Activated CD8-positive, alpha-beta memory T cell treated with anti-CD3 and anti-CD28 coated beads for 48 hours (primary cell): ENCODE measurements at places on chromosomes 4 and X.

DNA sequence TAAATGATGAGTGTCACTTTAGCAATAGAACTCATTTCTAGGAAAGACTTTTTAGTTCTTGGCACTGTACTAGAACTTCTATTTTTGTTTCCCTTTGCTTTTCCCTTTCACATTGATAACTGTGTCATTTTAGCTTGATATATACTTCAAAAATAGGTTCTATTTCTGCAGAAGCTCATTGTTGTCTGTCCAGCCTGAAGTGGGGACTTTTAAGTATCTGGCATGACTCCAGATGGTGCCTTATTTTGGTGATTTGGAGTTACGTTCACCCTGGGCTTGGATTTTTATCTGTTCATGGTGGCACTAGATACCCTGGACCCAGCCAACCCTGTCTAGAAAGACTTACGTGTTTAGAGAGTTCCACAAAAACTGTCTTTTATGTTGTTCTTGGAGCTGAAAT is 3.4 kb downstream of the ABHD18 start:
- no peak for DNase-seq

DNA sequence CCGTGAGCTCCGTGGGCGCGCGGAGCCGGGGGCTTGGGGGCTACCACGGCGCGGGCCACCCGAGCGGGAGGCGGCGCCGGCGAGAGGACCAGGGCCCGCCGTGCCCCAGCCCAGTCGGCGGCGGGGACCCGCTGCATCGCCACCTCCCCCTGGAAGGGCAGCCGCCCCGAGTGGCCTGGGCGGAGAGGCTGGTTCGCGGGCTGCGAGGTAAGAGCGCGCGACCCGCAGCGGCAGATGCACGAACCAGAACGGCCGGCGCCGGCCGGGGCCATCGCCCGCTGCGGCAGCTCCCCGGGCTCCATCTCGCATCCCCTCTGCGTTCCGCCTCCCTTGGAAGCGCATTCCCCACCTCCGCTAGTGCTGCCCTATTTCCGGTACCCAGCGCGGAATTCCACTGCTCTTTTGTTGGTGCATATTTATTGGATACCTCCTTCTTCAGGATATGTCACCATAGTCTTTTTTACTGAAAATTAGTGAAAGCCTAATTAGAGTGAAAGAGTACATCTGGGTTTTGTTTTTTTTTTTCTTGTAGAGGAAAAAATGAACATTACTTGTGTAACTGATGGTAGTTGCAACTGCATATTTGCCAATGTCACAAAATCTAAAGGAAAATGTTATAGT is 797 bp downstream of the PKD2 start:
- DNase-seq = no peak

GRCh38 chr4:41288254-41288653 is 31.5 kb downstream of the UCHL1 start:
- no peak for DNase-seq

DNA sequence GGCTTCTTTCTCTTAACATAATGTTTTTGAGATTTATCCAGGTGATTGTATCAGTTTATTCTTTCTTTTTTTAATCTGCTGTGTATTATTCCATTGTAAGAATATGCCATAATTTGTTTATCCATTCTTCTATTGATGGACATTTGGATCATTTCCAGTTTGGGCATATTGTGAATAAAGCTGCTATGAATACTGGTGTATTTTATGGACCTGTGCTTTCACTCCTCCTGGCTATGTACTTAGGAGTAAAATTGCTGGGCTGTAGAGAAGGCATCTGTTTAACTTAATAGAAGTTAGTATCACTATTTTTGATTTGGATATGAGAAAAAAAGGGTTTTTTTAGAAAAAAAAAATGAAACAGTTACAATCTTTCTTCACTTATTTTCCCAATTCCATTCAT is 50.0 kb upstream of the FAM9C start:
- no peak for DNase-seq

GRCh38 chr4:38930204-38930603 is 62.6 kb downstream of the FAM114A1 start:
- DNase-seq = no peak

DNA sequence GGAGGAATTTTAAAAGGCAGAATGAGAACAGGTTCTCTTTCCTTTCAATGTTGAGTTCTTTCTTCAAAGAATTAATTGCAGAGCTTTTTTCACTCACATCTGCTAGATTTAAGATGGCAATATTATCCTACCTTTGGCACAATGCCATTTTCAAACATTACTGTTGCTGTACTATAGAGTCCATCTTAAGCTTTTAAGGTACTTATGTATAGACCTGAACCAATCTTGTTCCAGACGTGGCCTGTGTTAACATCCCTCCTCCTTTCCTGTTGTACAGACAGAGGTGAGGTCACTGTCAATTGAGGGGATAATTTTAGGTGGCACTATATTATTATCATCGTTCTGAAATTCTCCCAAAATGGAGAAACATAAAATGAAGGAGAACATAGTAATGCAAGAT is 53.0 kb upstream of the MYOZ2 start:
- DNase-seq = no peak

- no peak for DNase-seq
Measured at GRCh38 chrX:119071381-119071780, 1.4 kb upstream of the CT47C1 start.

DNA sequence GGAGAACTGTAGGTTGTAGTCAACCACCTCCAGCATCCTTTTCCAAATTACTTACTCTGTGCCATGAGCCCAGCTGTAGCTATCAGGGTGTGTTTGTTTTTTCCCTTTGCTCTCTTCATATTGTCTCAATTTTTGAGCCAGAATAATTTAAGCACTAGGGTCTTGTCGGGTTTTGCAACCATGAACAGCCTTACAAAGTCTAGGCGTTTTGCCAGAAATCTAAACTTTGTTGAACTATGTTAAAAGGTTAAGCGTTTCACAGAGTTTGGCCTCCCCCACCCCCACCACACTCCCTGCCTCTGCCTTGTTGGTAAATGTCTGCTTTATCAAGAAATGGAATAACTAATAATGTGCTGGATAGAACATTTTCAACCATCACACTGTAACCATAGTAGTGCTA is 190.6 kb upstream of the TTC29 start:
- no peak for DNase-seq

DNA sequence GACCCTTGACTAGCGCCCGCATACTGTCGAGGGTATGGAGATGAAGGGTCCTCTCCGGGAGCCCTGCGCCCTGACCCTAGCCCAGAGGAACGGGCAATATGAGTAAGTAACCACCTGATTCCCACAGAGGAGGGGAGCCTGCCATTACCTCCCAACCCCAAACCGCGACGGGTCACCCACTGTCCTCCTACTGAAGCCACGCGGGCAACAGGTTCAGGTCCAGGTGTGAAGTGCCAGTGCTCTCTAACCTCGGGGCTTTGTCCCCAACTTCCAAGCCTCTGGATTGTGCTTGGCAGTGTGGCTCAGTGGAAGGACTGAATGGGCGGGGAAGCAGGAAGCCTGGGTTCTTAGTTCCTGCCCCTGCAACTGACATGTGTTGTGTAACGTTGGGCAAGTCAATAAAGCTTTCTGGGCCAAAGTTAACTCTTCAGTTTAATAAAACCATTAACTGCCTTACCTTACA is 694 bp downstream of the OCRL start:
- no peak for DNase-seq

- DNase-seq = no peak
Measured at GRCh38 chr4:115575851-115576250, 462.4 kb upstream of the NDST4 start.

GRCh38 chrX:141468940-141469339 is 115.6 kb downstream of the SPANXA1 start:
- DNase-seq = no peak

DNA sequence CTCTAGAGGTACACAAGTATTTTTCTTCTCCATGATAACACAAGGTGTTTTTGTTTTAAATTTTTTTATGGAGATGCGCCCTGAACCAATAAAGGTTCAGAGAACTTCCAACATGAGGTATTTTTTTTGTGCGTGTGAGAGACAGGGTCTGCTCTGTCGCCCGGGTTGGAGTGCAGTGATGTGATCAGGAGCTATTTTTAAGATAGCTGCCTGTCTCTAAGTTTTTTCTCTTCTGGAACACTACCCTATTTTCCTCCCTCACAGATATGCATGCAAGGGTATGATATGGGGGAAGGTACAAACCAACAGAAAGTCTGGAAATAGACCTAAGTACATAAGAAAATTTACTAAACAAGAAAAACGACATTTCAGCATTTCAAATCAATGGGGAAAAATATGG is 3.0 kb downstream of the GCNA start:
- DNase-seq = no peak

DNA sequence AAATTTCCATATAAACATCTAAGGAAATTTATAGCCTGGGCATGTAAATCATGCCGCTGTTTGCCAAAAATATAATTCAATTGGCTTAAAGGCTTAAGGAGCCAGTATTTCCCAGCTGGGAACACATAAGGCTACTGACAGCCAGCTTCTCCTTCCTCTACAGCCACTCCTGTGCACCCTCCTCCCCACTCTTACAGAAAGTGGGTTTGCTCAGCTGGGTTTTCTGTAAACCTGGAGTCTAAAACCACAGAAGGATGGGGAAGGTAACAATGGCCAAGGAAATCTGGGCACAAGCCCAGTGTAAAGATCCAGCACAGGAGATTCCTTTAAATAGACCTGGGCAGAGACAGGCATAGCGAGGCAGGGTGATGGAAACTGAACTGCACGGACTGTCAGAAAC is 18.5 kb downstream of the ACSL1 start:
- DNase-seq = no peak

DNA sequence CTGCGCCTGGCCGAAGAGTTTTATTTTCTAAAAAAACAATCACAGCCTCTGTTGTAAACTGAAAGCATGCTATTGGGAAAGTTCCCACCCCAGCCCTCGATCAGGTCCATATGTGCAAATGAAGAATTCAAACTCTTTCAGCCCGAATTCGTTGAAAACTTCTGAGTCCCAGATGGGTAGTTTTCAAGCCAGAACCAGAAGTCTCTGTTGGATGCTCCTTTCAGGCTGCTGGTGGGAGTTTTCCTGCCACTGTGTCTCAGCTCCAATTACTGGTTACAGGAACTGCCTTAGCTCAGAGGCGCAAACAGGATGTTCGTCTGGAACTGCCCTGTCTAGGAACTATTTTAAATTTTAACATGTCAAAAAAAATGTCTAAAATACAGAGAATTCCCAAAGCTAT is 9.3 kb upstream of the ALG13 start:
- DNase-seq = no peak

- no peak for DNase-seq
Measured at GRCh38 chrX:15146515-15146914, 123.4 kb downstream of the ASB9 start.

GRCh38 chrX:44306356-44306755 is 37.1 kb downstream of the EFHC2 start:
- no peak for DNase-seq

- DNase-seq = no peak
Measured at GRCh38 chr4:79632114-79632513, 224.1 kb upstream of the GK2 start.

DNA sequence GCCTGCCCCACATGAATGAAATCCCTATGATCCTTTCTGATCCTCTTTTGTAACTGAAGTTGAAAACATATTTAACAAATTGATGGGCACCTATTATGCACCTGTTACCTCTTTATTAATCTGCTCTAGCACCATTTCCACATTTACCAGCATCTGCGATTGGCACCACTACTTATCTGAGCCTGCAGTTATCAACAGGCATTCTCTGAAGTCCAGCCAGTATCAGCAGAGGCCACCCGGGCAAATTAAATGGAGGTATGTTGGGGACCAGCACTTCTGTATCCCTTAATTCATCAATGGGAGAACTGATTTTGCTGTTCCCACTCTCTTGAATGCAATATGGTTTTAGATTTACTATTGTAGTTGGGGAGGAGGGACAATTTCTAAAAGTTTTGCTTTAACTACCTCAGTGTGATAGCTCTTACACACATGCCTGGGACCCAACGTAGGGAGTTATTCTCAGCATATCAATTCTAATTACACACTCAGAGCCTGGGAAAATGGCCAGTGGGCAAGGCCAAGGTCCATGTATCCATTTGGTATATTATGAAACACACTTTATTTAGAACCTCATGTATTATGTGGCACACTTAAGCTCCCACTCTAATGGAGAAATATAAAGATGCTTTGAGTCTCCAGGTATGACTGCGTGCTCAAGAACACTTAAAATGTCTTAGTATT is 1927.1 kb upstream of the PCDH7 start:
- DNase-seq = no peak

GRCh38 chrX:150157291-150157690 is 205.8 kb upstream of the MAMLD1 start:
- no peak for DNase-seq

DNA sequence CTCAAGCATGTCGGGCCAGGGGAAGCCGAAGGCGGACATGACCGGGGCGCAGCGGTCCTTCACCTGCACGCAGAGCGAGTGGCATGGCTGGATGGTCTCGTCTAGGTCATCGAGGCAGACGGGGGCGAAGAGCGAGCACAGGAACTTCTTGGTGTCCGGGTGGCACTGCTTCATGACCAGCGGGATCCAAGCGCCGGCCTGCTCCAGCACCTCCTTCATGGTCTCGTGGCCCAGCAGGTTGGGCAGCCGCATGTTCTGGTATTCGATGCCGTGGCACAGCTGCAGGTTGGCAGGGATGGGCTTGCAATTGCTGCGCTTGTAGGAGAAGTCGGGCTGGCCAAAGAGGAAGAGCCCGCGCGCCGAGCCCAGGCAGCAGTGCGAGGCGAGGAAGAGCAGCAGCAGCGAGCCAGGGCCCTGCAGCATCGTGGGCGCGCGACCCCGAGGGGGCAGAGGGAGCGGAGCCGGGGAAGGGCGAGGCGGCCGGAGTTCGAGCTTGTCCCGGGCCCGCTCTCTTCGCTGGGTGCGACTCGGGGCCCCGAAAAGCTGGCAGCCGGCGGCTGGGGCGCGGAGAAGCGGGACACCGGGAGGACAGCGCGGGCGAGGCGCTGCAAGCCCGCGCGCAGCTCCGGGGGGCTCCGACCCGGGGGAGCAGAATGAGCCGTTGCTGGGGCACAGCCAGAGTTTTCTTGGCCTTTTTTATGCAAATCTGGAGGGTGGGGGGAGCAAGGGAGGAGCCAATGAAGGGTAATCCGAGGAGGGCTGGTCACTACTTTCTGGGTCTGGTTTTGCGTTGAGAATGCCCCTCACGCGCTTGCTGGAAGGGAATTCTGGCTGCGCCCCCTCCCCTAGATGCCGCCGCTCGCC is at the start of gene SFRP2:
Gene SFRP2 (minus strand): TSS at position 671 of the 864 bp plus-strand sequence. CDS start 248 bp downstream, at position 423.
- DNase-seq = no peak

GRCh38 chr4:188372829-188373228 is 233.6 kb downstream of the TRIML1 start:
- no peak for DNase-seq

DNA sequence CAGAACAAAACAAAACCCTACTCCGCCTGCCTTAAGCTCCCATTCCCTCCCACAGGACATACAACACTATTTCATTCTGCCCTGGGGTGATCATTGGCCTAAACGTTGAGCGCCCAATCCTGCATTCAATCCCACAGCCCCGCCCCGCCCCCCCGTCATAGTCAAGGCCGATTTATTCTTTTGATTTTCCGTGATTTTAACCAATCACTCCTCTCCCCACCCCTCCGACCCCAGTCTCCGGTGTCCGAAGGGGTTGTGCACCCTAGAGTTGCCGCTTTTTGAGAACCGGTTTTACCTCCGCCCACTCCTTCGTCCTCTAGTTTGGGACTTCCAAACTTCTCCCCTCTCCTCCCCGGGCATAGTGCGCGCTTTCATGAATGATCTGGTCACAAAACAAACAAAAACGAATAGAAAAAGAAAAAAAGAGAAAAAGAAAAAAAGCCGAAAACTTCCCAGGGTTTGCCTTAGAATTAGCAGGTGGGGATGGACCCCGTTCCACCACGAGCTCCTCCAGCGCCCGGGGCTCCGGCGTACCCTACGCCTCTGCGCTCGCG is 446 bp upstream of the UBE2A start:
- no peak for DNase-seq

- peak; percentile 6 for DNase-seq
Measured at GRCh38 chrX:9464435-9465371, at the start of gene TBL1X. TBL1X (plus strand) TSS chrX:9465058; CDS start chrX:9653587, 188,529 bp downstream.
